ENCODE measurements at places on chromosomes 12 and 14.

DNA sequence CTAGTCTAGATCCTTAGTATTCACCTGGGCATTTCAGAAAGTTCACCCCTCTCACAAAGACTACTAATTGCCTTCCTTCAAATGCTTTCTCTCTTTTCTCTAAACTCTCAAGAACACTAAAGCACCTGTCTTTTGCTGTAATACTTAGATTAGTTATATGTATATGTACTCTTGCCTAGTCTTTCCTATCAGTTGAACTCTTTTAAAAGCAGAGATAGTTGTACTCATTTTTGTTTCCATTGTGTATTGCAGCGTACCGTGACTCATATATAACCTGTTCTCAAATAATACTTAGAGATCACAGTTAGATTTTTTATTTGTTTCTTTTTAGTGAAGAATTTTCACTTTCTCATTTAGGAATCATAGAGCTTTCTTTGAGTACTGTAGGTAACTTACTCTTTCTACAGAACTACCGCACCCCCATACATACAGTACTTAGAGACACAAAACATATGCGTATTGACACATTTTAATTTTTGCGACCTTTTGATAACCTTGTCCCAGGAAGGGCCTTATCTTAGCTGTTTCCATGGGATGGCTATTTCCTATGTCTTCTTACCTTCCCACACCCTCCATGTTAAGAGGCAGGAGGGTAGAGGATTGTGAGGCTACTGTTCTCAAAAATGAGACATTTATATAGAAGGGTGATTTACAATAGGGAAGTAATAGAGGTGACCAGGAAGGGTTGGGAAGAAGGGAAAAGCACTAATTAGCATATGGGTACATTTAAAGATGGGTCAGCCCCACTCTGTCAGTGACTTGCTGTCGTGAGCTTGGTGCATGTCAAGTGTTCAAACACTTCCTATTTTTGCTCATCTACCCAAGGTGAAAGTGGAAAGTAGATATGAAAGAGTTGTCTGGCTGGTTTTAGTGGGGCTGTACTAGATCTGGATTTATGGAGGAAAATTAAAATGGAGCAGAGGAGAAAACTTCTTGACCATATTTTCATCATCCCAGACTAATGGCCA lies 74.3 kb downstream of the PLEKHA5 start:
- no peak for DNase-seq

GRCh38 chr12:104676636-104677035 lies 219.9 kb downstream of the CHST11 start:
- DNase-seq = no peak

GRCh38 chr14:54975856-54976255 lies 51.0 kb downstream of the WDHD1 start:
- no peak for DNase-seq

GRCh38 chr12:76864791-76865400 lies 13.9 kb downstream of the CSRP2 start:
- no peak for DNase-seq

- no peak for DNase-seq
Observed at GRCh38 chr12:79200176-79200575, 335.6 kb downstream of the SYT1 start.

GRCh38 chr12:51023625-51024382 lies 2.4 kb downstream of the SLC11A2 start:
- no peak for DNase-seq

DNA sequence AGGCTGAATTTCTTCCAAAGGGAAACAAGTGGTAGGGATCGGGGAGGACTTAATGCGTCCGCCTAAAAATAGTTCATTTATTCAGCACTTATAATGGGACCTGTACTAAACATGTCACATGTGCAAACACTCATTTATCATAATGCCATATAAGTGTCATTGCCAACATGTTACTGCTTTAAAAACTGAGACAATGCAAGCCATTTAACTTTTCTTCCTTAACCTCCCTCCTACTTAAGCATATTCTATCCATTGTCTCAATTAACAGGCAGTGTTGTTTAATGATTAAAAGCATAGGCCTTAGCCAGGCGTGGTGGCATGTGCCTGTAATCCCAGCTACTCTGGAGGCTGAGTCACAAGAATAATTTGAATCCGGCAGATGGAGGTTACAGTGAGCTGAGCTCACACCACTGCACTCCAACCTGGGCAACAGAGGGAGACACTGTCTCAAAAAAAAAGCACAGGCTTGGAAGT lies 13.5 kb upstream of the SCFD1 start:
- no peak for DNase-seq

DNA sequence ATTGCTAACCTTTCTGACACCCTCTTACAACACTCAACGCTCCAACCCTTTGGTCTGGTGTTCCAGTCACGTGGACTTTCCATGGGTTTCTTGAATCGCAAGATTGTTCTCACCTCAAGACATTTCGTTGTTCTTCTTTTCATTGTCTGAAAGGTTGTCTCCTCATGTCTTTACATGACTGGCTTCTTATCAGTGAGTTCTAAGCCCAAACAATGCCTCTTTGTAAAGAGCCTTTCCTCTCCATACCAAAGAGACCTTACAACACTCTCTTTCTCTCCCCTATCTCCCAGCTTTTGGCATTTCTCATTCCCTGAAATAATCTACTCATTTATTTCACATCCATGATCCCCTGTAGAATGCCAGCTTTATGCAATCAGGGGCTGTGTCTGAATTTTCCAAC lies 1144.8 kb downstream of the AACS start:
- no peak for DNase-seq

GRCh38 chr14:61191733-61192132 lies 89.4 kb downstream of the TMEM30B start:
- no peak for DNase-seq

GRCh38 chr12:103833095-103833775 lies 7.8 kb downstream of the NT5DC3 start:
- DNase-seq = no peak

- no peak for DNase-seq
Observed at GRCh38 chr12:11657511-11657910, 8.0 kb downstream of the ETV6 start.

GRCh38 chr12:7319930-7320329 lies 16.1 kb downstream of the ACSM4 start:
- DNase-seq = no peak

DNA sequence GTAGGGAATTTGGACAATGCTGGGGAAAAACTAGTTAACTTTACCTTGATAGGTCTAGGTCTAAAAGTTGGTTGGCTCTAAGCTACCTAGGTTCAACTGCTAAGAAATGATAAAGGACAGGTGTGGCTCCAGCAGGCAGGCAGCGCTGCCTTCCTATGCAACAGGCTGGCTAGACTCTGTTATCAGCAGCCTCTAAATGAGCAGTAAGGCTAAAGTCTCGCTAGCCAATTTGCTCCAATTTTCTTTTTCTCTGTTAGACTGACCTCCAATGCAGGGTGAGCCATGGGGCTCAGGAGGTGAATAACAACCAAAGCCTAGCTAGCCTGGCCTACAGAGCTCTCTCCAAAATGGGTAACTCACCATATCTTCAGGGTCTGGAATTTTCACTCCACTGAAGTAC lies 26.5 kb downstream of the DMAC2L start:
- no peak for DNase-seq

- DNase-seq = no peak
Observed at GRCh38 chr12:48280572-48280971, 70.1 kb downstream of the ZNF641 start.

GRCh38 chr12:27048822-27049752 lies 26.7 kb downstream of the MED21 start:
- DNase-seq = no peak

- DNase-seq = no peak
Observed at GRCh38 chr12:39440101-39440500, 2.8 kb downstream of the KIF21A start.

DNA sequence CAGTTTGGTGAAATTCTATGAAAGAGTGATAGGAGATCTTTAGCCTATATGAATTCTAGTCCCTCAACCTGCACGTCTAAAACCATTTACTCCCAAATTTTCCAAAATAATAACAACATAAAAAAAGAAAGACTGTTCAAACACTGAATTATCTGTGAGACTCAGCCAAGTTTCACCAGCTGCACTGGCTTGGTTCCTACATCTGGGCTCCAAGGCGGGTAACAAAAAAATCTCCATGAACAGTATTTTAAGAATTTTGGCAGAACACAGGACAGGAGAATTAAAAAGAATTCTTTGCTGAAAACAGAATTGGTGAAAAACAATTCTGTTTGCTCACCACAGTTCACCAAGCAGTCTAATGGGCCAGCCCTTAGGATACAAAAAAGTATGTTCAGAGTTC lies 536.8 kb upstream of the ATP2B1 start:
- no peak for DNase-seq

DNA sequence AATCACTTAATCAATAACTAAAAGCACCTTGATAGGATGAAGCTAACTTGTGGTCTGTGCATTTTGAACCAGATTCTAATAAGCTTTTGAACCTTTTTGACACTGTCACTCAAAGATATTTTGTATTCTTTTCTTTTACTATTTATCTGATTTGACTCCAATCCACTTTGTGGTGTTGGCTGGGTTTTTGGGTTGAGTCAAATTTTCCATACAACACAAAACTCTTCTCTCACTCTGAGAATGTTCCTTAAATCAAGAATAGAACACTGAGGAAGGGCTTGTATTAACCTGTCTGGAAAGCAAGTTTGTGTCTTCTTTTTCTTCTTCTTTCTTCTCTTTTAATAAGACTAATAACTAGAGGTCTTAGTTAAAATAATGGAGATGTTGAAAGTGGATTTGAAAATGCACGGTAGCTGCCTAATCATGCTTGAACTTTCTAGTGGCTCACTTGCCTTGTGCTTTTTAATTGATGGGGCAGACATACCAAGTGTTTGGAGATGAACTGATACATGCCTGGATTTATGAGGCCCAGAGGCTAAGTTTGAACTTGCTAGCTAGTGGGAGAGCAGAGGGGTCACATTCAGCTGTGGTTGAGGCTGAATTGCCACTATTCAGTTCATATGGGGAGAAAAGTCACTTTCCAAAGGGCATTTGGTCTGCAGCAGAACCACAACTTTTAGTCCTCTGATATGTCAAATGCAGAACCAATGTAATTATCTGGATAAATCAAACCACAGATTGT lies 93.5 kb upstream of the PTHLH start:
- no peak for DNase-seq

GRCh38 chr12:124884587-124885438 lies 21.1 kb upstream of the SCARB1 start:
- no peak for DNase-seq

DNA sequence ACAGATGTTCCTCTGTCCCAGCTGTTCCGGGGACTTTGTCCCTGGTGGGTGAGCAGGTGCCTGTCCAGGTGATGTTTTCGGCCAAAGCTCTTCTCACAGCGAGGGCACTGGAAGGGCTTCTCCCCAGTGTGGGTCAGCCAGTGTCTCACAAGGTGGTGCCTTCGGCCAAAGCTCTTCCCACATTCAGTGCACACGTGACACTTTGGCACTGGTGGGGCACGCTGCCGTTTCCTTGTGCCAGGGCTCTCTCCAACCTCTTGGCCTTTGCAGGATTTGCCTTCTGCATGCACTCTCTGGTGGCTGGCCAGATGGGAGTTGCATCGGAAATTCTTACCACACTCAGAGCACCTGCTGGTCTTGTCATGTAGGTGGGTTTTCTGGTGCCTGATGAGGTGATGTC lies 7.7 kb downstream of the ZNF641 start:
- no peak for DNase-seq

DNA sequence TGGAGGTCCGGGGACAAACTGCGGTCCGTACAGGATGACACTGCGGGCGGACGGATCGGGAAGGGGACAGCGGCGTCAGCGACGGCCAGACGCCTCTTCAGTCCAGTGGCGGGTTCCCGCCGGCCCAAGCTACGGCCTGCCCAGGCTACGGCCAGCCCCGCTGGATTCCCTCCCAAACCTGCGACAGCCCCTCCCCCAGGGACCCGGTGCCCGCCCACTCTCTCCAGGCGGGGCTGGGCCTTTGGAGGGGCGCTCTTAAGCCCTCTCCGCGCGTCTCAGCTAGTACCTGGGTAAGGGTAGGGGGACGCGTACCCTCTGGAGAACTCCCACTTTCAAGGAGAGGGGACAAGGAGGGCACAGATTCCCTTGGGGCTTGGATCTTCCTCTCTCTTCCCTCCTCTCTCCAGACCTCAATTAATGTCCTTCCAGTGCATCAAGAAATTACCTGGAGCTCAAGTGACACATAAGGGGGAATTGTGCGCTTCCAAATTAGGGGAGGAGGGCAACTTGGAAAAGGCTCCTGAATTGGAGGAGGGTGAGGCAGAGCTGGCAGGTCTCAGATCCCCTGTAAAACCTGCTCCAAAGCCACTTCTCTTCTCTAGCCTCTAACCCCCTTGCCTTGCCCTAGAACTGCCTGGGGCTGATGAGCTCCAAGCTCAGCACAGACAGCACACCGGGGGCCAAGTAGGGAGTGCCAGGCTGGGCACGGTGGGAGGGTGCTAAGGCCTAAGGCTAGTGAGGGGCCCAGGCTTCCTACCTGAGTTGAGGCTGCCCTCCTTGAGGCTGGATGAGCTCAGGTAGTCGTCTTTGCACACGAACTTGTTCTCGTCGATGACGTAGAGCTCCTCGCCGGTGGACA lies 3.1 kb downstream of the LHX5 start:
- no peak for DNase-seq

- DNase-seq = no peak
Observed at GRCh38 chr14:32656601-32657000, 282.1 kb upstream of the NPAS3 start.

GRCh38 chr12:32589165-32589865 lies 89.8 kb upstream of the DNM1L start:
- no peak for DNase-seq

- DNase-seq = no peak
Observed at GRCh38 chr12:118537481-118537917, 161.1 kb downstream of the SUDS3 start.

DNA sequence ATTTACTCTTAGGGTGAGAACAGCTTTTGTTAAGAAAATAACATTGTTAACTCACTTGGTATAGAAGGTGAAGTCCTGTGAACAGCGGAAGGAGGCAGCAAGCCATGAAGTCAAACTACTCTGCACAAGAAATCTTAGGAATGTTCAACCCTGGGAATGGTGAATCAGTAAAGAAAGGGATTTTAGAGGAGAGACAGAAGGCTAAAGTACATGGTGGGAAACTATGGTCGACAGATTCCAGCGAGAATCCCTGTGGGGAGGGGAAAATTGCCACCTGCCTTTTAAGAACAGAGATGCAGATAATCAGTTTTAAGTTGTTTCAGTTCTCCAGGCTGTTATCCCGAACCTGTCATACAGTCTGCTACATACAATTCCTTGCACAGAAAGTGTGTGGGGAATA lies 63.2 kb upstream of the PTPRR start:
- DNase-seq = no peak

DNA sequence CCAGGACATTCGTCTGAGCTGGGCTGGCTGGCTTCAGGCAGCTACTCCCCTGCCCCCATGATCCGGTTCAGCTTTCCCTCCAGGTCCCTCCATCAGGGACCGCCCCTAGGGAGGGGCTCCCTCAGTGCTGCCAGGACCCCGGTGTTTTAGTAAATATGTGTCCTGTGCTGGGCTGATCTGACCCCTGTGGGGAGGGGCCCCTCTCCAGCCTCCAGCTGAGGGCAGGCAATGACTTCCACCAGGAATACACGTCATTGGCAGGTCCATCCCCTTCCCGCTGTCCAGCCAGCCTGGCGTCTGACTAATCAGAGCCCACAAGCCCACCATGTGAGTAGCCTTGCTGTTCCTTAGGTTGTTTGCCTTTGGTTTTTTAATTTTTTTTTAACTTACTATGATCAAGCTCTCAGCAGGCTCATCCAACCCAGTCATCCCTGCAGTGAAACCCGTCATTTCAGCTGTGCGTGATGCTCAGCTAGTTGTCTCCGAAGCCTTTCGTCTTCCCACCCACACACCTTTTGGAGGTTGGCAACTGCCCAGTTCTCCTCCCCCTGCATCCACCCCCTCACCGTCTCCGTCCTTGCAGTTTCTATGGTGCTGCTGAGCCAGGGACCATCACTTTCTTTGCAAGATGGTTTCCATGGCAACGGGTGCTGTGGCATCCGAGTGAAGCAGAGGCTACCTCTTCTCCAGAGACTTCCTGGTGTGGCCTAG lies 16.0 kb upstream of the SERPINA4 start:
- DNase-seq = no peak
